Head of caudate nucleus (tissue), 42 donors: ENCODE measurements at places on chromosomes 6 and 20.

- DNase-seq, result no peak
These were observed 73.7 kb upstream of the CITED2 start for GRCh38 chr6:139448051-139448649.

- DNase-seq, result no peak
These were observed 374.2 kb upstream of the FLRT3 start for GRCh38 chr20:14711652-14712051.

DNA sequence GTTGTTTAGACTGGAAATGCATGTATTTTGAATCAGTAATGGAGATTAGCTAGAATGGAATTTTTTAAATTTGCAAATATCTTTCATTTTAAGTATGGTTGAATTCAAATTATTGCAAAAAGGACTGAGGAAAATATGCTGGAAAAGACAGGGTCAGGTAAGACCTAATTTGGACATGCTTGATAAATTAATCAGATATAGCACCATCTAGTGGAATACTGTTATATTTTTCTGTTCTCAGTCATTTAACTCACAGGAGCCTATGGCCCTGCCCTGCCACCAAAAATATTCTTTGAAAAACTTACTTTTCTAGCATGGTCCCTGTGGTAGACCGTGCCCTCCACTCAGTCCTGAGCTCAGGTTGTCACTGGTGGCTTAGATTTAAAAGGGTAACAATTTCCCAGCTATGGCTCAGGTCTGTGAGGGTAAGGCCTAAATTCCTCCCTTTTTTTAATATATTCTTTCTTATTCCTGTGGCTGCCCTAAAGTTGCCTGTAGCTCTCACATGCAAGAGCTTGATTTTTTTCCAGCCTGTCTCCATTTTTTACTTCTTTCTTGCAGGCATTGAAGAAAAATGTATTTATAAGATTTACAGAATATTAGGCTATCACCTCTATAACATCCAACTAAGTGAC, 25.3 kb upstream of the KIAA1586 start:
- no peak for DNase-seq

GRCh38 chr6:25250878-25251277, 28.3 kb upstream of the CARMIL1 start:
- no peak for DNase-seq

DNA sequence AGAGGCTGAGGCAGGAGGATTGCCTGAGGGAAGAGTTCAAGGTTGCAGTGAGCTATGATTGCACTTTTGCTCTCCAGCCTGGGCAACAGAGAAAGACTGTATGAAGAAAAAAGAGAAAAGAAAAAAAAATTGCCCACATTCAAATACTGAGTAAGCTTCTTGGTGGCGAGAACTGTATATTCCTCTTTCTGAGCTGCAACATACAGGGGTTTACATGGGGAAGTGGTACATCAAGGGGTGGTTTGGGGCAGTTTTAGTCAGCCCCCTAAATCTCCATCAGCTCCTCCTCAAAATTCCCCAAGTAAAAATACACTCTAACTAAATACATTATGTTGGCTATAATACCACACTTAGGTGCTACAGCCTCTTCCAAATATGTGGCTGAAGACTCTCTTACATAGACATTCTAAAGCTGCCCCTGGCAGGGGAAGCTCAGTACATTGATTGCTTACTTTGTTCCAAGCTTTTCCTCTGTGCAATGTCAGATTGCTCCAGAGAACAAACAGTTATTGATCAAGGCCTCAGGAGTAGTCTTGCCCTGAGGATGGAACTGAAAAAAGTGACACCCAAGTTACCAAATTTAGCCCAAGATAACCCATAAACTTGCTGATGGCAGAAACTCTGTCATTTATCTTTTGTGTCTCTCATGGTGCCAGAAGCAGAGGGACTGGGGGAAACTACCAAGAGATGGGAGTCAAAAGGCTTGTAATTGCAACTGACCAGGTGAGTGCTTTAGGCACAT, 107.4 kb upstream of the RIPOR2 start:
- no peak for DNase-seq

- no peak for DNase-seq
These were observed 813.1 kb downstream of the KIF16B start for GRCh38 chr20:15760001-15760621.

DNA sequence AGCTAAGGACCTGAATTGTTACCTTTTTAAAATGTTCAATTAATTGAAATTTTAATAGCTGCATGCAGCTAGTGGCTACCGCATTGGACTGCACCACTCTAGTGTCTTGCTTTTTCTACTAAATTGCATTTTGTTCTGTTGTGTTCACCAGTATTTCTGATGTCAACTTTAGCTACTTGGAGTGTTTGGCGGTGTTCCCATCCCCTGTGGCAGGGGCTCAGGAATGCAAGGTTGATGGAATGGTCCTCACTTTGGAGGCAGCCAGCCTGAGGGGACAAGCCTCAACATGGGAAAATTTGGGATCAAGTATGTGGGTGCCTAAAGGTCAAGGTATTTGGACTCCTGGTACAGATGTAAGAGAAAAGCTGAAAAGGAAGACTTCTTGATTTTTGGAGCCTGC, 230.1 kb upstream of the PRND start:
- DNase-seq, result no peak

- DNase-seq, result peak; percentile 55
These were observed 71.2 kb upstream of the NAA20 start for GRCh38 chr20:19945732-19946670.

DNA sequence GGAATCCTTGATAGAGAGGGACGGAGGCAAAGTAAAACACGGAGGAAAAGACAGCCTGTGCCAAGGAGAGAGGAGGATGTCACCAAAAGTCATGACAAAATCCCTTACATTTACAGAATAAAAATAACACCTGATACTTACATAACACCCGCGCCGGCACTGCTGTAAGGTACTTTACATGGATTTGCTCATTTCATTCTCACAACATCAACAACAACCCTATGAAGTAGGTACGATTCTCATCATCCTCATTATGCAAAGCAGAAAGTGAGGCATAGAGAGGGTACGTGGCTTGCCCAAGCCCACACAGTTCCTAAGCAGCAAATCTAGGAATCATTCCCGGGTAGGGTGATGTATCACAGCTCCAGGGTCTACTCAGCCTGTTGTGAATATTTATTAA, 67.6 kb upstream of the NFATC2 start:
- DNase-seq, result peak; percentile 51

GRCh38 chr6:1869769-1870168, 260.1 kb downstream of the FOXC1 start:
- DNase-seq, result no peak

- no peak for DNase-seq
These were observed 167.3 kb downstream of the ARHGAP18 start for GRCh38 chr6:129542705-129543104.
